ENCODE measurements at places on chromosomes 4 and X.

DNA sequence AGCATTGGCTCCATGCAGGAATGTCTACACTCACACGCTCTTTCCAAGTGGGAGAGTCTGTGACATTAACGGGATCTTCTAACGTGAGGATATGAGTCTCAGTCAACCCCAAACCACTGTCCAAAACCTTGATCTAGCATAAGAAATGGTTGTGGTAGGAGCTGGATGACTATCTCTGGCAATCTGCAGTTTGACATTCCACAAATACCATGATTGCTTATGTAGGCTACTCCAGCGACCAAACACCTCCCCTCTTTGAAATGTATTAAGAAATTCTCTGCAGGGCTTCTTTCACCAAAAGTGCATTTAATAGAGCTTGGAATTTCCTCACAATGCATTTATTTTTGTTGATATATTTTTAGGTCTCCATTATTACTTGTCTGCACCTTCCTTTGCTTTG is 14.1 kb upstream of the STX18 start:
- DNase-seq: no peak

DNA sequence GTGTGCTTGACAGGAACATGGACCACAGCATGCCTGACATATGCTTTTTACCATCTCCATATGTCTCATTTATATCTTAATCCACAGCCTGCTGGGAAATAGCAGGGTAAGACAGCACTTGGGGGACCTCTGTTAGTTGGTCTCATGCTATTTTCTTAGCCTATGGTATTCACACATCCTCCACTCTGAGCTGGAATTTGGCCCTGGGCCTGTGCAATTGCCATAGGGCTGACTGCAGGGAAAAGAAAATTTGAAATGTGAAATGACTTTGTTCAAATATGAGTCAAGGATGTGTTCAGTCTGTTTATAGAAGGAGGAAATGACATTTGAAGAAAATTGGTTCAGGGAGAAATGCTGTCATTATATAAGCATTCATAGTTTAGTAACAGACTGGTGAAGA is 9.6 kb upstream of the MAP7D3 start:
- DNase-seq: peak; percentile 67

GRCh38 chr4:52919461-52919860 is 57.3 kb downstream of the RASL11B start:
- no peak for DNase-seq

GRCh38 chr4:3231471-3231870 is 17.5 kb upstream of the MSANTD1 start:
- DNase-seq: no peak

GRCh38 chrX:85544609-85545008 is 165.1 kb upstream of the POF1B start:
- DNase-seq: no peak

DNA sequence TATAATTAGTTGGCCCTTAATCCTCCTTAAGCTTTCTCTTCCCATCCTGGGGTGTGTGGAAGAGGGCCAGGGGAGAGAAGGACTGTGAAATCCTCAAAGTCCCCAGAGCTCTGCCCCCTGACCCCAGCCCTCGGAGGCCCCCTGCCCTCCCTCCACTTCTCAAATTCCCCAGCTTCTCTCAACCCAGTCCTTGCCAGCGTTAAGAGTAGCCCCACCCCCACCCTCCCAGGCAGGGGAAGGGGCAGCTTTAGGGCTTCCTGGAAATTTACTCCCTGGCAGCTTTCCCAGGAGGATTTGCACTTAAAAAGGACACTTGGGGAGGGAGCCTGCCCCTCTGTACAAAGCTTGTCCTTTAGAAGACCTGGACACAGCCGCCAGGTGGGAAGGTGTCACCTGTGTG is 11.8 kb upstream of the CD40LG start:
- DNase-seq: no peak

DNA sequence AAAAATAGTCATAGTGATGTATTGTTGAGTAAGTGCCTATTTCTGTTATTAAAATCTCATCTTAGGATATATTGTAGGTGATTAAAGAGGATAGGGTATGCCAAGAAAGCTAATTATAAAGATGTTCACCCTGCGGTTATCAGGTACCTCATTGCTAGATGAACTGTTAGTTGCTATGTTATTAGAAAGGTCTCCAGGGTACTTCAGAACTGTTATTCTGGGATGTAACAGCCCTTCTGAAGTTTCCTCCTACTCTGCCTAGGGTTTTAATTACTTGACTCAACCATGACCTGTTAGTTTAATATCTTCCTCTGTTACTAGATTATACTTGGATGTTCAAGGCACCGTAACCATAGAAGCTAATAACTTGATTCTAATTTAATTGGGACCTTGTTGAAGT is 15.4 kb downstream of the TMPRSS11E start:
- DNase-seq: no peak

DNA sequence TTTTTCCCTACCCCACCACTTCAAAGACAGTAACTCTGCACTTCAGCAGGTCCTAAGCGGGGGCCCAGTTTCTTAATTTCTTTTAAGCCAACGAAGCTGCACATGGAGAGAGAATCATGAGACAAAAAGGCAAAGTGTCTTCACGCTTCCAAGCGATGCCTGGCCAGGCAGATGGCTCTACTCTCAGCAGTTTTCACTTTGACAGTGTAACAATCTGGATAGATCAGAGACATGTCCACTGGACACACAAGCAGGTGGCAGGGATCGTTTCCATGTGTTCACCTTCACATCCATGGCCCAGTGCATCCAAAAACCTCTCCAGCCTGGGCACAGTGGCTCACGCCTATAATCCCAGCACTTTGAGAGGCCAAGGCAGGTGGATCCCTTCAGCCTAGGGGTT is 27.8 kb downstream of the PPP2R2C start:
- DNase-seq: no peak

GRCh38 chrX:149433451-149433850 is 71.7 kb downstream of the IDS start:
- DNase-seq: no peak

DNA sequence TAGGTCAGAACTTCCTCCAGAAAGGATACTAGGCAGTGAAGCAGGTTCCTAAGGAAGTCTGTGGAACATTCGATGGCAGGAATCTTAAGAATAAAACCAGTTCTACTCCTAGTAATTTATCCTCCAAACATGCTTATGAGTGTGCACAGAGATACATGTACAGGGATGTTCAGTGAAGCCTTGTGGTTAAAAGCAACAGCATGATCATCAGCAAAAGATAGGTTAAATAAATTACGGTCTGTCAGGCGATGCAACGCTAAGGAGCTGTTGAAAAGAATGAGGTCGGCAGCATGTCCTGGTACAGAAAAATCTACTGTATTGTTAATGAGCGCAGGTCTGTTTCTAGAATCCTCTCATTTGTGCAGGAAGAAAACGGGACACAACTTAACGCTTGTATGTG is 23.6 kb downstream of the SEL1L3 start:
- no peak for DNase-seq

All from bronchial epithelial cell (primary cell).